Naive thymus-derived CD4-positive, alpha-beta T cell (primary cell): ENCODE measurements at places on chromosomes 11 and 22. TPM values are rescaled to one million over a fixed set of nuclear protein-coding genes. Genes with fewer than 3 reads are reported as not detected.

Gene NLRP6
- total RNA-seq: 5.4 TPM

Gene TTC28
- total RNA-seq: 8.3 TPM

Gene LYVE1
- total RNA-seq: not detected

Gene MAP6
- 2.7 and 2.9 TPM in 2 replicates for total RNA-seq

Gene EFCAB6
- 1.2 TPM for total RNA-seq

DNA sequence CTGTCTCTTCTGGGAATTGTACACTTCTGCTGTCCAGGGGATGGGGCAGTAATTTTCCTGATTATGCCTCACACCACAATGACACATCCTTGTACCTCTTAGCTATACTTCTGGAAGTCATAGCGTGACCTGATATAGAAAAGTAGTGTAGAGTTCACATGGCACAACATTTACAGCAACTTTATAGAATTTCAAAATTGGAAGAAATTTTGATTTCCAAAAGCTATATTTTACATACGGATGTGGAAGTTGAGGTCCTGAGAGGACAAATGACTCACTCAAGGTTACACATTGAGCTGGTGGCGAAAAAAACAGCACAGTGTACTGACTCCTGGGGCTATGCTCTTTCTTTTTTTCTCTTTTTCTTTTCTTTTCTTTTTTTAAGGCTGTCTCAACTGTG is 6.3 kb upstream of the CYP2R1 start:
- H3K4me3 ChIP-seq: no peak overlapping the region
- no peaks in the 10 kb centered on the region for H3K27me3 ChIP-seq
- no peak overlapping the region for H3K27ac ChIP-seq
- no peak for DNase-seq
- no peaks in the 10 kb centered on the region for H3K36me3 ChIP-seq

DNA sequence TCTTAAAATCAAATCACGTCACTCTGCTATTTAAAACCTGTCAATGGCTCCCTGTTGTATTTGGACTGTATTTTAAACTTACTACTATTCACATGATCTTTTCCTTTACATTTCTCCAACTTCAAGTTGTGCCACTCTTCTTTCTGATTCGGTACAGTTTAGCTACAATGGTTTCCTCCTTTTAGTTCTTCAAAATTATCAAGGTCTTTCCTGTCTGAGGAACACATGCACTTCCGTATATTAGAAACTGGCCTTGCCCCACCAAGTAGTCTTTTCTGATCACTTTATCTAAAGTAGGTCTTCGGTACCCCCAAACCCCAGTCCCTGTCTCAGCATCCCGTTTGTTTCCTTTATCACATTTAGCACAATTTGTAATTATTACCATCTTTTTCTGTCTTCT is 81.8 kb downstream of the MTMR3 start:
- DNase-seq: no peak
- no peak overlapping the region for H3K4me3 ChIP-seq
- H3K27me3 ChIP-seq: no peaks in the 10 kb centered on the region
- H3K4me1 ChIP-seq: no peaks in the 10 kb centered on the region
- peaks cover 5% of the 10 kb centered on the region for H3K36me3 ChIP-seq
- no peak overlapping the region for H3K27ac ChIP-seq

DNA sequence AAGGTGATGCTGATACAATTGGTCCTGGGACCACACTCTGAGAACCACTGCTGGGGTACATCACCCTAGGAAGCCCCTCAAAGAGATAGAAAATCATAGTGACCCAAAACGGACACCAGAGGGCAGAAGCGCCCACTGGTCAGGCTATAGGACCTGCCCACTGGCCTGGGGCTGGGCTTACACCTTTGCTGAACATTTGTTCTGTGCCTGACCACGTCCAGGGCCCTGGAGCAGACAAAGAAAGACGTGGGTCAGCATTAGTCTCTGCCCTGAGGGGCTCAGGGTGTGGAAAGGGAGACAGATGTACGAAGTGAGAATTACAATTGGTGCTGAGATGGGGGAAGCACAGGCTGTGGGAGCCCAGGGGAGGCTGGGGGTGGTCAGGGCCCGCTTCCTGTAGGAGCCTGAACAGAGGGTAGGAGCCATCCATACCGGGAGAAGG is 14.4 kb upstream of the SERPINH1 start:
- no peaks in the 10 kb centered on the region for H3K36me3 ChIP-seq
- no peak overlapping the region for H3K4me3 ChIP-seq
- no peaks in the 10 kb centered on the region for H3K4me1 ChIP-seq
- no peaks in the 10 kb centered on the region for H3K27me3 ChIP-seq
- no peak for DNase-seq
- H3K27ac ChIP-seq: no peak overlapping the region

DNA sequence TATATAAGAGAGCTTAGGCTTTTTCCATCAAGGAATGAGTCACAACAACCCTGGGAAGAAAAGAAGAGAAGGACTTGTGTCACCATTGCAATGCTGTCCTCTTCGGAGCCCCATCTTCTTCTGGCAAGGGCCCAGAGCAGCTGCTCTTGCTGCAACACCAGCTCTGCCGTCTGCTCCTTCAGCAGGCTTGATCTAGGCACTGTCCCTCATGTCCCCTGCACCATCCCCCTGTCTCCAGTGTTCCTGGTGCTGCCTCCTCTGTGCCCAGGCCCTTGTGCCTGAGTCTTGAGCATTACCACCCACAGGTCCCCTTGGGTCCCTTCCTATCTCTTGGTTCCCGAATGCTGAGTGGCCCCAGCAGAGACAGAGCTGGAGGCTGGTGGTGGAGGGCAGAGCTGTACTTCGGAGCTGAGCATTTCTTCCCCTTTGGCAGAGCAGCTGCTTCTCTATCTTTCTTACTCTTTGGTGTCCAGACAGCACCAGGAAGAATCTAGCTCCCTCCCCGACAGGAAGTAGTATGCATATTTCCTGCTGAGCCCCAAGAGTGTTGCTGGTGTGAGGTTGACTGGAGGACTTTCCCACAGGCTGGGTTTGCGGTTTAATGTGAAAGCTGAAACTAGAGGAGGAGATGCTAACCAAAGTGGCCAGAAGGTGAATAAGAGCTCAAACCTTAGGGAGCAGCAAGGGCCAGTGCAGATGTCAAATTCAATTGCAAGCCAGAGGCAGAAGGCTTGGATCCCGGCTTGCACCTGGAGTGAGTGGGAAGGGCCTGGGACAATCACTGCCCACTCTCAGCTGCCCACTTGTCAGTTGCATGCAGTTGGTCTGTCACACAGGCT is 27.8 kb downstream of the WEE1 start:
- H3K36me3 ChIP-seq: no peaks in the 10 kb centered on the region
- no peaks in the 10 kb centered on the region for H3K27me3 ChIP-seq
- H3K4me3 ChIP-seq: peak overlapping the region; percentile 30
- peaks cover 18% of the 10 kb centered on the region for H3K4me1 ChIP-seq
- peak overlapping the region; percentile 63 for H3K27ac ChIP-seq
- peak; percentile 8 for DNase-seq

DNA sequence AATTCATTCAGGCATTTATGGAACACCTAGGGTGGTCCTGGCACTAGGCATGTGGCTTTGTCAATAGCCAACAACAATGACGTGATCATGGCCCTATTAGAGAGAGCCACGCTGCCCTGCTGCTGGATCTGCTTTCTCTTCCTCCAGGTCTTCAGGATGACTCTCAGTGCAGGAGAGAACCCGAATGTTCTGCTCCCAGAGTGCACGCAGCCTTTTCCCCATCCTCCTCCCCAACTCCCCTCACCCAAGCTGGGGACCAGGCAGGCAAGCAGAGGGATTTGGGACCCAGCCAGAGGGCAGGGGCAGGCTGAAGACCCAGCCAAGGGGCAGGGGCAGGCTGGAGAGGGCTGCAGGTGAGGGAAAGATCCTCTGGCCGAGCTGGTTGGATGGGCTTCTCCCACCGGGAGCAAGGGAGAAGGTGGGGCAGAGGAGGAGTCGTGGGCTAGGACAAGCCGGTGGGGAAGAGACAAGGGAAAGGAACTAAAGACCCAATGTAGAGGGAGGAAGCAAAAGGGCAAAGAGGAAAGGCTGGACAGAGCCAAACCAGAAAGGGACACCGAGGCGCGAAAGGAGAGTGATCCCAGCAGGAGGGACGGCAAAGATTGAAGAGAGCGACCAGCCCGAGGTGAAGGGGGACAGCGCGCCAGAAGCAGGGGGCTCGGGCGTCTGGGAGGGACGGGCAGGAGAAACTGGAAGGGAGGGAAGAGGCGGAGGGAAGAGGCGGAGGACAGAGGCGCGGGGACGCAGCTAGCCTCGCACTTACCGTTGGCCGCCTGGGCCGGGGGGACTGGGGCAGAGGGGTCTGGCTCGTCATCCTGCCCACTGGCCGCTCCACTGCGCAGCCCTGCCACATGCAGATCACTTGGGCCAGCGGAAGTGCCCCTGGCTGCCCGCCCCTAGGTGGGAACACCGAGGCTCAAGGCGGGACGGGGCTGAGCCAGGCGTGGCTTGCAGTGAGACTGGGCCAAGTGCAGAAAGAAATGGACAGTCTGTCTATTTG is at the start of gene KCTD14:
TSS of gene KCTD14 (minus strand) at position 880 of the 1,000 bp plus-strand sequence. CDS start at position 853, 27 bp downstream.
- H3K4me1 ChIP-seq: no peaks in the 10 kb centered on the region
- DNase-seq: no peak
- H3K27ac ChIP-seq: no peak within 1 kb of the TSS
- no peaks in the 10 kb centered on the region for H3K36me3 ChIP-seq
- no peaks in the 10 kb centered on the region for H3K27me3 ChIP-seq

DNA sequence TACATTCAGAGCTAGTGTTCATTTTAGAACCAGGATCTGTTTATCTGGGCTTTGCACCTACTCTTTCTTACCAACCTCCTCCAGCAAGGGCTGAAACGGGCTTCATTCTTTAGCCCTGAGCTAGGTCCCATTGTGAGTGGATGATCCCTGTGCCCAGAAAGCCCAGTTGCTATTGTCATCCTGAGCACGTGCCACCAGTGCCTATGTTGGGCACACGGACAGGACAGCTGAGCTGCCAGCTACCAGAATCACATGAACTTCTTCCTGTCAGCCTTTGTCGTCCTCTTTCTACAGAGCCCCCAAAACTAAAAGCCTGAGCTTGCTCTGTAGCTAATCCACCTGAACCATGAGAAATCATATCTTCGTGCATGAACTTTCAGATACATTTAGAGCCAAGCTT is 74.4 kb upstream of the NTM start:
- no peak overlapping the region for H3K27ac ChIP-seq
- no peaks in the 10 kb centered on the region for H3K36me3 ChIP-seq
- H3K4me3 ChIP-seq: no peak overlapping the region
- no peaks in the 10 kb centered on the region for H3K4me1 ChIP-seq

GRCh38 chr11:132314911-132315455 is 944.6 kb downstream of the NTM start:
- no peak for DNase-seq
- no peaks in the 10 kb centered on the region for H3K36me3 ChIP-seq
- no peaks in the 10 kb centered on the region for H3K4me1 ChIP-seq
- no peak overlapping the region for H3K27ac ChIP-seq
